ENCODE measurements at places on chromosomes 1 and 21.

DNA sequence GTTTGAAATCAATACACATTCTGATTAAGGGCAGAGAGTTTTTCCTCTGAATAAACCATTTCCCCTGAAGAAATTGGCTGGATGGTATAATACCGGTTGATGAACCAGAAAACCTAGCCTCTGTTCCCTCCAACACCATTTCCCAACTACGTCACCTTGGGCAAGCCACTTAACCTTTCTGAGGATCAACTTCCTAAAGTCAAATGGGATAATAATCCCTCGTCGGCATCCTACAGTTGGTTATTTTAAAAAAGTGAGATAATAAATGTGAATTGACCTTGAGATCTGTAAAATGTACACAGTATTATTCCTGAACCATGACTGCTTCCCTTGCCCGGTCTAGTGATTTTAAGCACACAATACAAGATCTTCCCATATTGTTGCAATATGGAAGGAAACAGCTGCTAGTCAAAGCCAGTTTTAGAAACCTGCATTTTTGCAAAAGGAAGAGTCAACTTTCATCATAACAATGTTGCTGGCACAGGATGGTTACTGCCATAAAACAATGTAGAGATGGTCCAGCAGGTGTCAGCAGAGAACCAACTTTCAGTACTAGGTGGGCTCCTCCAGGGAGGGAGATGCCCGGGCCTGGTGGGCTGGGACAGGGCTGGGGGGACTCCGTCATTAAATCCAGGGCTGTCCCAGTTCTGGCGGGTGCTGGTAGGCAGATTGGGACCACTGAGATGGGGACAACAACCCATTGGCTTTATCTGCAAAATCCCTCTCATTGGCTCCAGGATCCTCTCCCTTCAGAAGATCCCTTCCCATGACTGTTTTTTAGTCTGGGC is 5.2 kb upstream of the HLX start:
- peak; percentile 74 for DNase-seq

DNA sequence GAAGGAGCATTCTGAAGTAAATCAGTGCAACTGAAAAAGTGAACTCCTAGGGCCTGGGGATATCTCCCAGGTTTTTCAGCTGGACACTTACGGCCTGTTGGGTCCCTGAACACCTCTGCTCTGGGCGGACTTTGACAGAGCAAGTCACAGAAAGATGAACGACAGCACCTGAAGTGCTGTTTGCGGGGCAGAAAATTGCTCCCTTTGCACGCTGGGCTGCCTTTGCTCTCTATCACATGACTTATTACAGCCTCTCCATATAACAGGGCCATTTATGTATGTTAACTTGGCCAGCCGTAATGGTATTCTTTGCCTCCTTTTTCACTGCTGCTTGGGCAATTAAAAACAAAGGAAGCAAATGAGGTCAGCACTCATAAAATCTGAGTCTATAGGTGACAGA is 332.9 kb downstream of the BARHL2 start:
- DNase-seq = no peak

DNA sequence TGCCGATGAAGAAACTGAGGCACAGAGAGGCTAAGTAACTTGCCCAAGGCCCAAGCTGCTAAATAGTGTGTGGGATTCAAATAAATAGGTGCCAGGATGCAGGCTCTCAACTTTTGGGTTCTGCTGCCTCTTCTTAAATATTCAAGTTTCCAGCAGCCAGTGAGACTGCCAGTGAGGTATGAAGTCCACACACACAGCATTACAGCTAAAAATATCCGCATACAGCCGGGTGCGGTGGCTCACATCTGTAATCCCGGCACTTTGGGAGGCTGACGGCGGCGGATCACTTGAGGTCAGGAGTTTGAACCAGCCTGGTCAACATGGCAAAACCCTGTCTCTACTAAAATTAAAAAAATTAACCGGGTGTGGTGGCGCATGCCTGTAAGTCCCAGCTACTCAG is 78.4 kb upstream of the DIRAS3 start:
- DNase-seq = no peak

DNA sequence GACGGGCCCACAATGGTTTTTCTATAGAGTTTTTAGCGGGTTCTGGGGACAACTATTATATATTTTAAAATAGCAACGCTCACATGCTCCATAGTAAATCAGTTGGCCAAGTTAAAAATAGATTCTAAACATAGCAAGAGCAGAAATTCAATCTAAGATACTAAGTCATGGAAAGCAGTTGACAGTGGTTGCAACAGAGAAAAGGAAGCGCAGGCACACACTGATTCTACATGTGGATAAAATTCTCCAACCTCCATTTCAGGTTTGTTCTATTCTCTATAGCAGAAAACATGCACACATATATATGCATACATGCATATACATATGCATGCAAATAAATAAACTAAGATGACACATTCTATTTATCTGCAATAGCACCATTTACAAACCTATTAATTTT is 89.6 kb upstream of the HNRNPU start:
- DNase-seq = no peak

- DNase-seq = no peak
Observed at GRCh38 chr1:179043266-179043665, 17.6 kb downstream of the FAM20B start.

DNA sequence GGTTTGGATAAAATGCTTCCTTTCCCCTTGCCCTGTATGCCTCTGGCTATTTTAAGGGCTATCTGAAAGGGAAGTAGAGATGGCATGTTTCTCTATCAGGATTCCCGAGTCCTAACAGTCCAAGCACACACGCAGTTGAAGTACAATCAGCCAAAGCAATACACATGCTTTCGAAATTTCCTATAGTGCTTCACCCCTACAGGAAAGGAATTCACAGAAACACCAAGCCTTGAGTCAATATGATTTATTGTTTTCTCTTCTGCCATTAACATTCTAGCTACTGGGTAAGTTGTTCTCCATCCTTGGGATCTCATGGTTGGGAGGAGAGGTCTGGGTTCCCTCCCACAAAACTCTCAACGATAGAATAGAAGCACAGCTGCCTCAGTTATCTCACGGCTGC is 8.7 kb downstream of the ITLN1 start:
- DNase-seq = no peak

DNA sequence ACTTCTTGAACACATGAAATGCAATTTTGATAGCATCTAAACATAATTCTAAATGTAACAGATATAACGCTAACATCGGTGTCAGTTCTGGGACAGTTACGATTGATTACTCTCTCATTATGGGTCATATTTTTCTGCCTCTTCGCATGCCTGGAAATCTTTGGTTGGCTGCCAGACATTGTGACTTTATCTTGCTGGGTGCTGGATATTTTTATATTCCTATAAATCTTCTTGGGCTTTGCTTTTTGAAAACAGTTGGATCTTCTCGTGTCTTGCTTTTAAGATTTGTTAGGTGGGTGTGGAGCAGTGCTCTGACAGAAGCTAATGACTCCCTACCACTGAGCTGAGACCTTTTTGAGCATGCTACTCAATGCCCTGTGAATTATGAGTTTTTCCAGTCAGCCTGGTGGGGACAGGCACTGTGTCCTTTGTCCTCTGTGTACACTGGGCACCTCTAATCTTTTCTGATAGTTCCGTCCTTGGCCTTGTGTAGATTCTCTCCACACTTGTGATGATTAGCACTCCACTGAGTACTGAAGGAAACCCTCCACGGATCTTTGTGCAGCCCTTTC is 28.0 kb upstream of the EDARADD start:
- no peak for DNase-seq

GRCh38 chr1:234579967-234580366 is 30.0 kb downstream of the IRF2BP2 start:
- peak; percentile 40 for DNase-seq

DNA sequence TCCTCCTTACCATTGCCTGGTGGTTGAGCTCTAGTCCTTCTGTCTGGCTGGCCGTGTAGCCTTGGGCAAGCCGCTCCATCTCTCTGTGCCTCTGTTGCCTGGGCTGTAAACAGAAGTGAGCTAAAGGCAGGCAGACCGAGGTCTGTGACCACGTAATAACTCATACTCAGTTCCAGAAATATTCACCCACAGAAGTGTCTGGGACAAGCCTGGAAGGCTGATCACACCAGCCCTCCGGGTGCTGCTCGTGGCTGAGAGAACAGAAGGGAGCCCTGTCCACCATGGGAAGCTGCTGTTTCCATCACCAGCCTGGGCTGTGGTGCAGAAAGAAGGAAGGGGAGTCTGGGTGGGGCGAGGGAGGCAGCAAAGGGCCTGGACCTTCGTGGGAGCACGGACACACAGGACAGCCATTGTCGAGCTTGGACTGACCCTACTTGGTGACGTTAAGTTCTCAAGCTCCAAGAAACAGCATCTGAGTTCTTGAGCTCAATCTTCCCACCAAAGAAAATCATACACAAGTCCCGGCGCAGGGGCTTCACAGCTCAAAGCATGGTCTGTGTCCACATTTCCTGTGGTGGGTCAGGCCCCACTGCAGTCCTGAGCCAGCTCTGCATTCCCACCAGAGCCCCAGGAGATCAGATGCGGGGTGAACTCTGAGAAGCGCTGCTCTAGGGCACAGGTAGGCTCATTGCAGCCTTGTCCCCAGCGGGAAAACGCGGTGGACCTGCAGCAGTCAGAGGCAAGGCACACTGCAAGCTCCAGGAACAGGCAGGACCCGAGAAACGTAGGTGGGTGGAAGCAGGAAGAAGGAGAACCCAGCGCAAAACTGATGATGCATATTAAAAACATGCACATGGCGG is 61.8 kb downstream of the RUNX3 start:
- DNase-seq = no peak

- DNase-seq = peak; percentile 78
Observed at GRCh38 chr1:27872059-27872801, at the start of gene THEMIS2. Gene THEMIS2 (plus strand): TSS chr1:27872544. CDS start chr1:27872572, 28 bp downstream.

DNA sequence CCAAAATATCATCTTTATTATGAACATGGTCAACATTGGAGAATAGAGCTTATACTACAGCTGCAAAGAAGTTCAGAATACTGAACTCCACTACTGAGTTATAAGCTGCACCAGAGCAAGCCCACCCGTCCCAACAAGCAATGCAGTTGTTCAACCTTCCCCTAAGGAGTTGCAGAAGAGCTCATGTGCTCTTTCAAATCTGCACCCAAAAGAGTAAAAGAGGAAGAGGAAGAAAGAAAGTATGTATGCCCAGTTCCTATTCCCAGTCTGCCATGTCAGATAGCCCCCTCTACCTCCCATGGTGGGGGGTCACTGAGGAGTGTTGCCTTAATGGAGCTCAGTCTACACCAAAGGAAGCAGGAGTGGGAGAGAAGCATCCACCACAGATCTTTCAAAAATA is 6.9 kb downstream of the C1orf162 start:
- no peak for DNase-seq

GRCh38 chr1:96967311-96967710 is 245.7 kb downstream of the PTBP2 start:
- no peak for DNase-seq

- no peak for DNase-seq
Observed at GRCh38 chr1:100552922-100553321, 15.0 kb downstream of the GPR88 start.

DNA sequence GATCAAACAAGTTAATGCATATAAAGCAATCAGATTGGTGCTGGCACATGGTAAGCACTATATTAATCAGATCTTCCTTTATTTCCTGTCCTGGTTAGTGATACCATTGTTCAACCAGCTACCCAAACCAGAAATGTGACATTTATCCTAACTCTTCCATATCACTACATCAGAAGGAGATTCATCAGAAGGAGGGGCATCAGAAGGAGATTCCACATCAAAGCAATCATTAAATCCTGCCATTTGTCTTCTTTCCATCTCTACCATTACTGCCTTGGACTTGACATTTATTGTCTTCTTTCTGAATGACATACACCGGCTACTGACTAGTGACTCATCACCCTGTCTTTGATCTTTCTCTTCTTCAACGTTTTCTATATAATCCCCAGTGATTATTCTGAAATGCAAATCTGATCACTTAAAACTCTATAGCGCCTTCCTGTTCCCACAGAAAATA is 75.0 kb downstream of the DNM3 start:
- DNase-seq = no peak

DNA sequence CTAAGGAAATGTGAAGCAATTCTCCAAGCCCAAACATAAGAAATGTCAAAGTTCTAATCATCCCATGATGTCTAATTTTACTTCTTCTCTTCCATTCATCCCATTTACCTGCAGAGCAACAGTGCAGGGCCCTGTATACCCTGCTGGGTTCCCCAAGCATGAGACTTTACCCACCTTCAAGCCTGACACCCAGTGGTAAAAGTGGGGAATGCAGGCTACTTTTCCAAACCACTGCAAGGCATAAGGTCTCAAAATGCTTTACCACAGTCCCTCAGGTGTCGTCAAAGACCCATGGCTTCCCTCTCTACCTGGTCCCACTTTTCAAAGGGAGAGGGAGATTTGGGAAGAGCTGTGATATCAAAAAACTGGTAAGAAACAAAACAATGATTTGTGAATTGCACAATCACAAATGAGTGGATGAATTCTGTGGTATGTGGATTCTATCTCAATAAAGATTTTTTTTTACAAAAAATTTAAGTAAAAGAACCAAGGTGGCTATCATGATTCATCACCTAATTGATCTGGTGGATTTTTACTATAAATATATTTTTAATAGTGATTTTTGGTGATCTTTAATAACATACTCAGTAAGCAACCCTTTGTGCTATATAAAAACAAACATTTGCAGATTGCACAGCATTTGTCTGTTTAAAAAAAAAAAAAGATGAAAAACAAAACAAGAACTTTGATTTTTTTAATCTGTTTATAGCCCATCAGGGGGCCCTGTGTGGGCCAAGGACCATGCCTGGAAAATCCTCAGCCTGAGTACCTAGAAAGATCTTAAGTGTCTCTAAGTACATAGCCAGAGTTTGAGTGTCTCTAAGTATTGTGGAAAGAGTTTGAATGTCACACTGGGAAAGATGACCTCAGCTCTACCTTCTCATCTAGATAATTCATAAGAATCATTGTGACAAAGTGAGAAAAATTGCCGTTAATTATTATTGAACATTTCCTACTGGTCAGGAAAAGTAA is 73.1 kb upstream of the GJB5 start:
- DNase-seq = peak; percentile 25

DNA sequence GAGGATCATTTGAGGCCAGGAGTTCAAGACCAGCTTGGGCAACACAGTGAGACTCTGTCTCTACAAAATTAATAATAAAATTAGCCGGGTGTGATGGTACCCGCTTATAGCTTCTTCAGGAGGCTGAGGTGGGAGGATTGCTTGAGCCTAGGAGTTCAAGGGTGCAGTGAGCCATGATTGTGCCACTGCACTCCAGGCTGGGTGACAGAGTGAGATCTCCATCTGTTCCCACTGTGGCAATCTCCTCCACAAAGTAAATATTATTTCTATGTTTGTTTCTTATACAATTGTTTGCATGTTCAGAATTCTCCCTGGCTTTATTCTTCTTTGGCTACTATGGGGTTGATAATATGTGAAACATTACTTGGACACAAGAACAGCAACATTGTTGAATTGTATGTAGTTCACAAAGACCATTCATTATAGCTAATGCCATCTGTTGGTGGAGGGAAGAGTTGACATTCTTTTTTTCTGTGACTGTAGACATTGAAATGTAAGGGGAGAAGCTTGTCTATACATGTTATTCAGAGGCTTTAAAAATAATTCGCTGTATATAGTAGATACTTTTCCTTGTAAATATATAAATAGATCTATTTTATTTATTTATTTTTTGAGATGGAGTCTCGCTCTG is 47.8 kb upstream of the SRSF10 start:
- DNase-seq = peak; percentile 37

- no peak for DNase-seq
Observed at GRCh38 chr1:99227056-99227897, 37.0 kb upstream of the PLPPR4 start.
